Activated CD8-positive, alpha-beta memory T cell treated with anti-CD3 and anti-CD28 coated beads, Interleukin-2, amount 50 U/mL, for 4 hours (primary cell): ENCODE measurements at places on chromosomes 6 and 20.

DNA sequence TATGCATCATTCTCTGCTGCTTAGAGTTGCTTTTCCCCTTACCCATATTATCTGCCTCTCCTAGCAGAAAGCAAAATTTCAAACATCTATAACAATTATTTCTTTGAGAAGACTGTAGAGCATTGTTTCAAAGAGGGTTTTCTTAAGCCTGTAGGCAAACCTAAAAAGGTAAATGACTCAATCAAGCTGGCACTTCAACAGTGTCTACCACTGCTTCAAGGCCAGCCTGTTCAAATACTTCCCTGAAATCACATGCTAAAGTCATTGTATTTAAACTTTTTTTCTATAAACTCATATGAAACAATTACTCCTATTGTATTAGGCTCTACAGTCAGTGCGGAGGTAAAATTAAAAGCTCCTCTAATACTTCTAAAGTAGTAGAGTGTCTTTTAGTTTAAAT is 87.1 kb downstream of the OGFRL1 start:
- no peak for DNase-seq

DNA sequence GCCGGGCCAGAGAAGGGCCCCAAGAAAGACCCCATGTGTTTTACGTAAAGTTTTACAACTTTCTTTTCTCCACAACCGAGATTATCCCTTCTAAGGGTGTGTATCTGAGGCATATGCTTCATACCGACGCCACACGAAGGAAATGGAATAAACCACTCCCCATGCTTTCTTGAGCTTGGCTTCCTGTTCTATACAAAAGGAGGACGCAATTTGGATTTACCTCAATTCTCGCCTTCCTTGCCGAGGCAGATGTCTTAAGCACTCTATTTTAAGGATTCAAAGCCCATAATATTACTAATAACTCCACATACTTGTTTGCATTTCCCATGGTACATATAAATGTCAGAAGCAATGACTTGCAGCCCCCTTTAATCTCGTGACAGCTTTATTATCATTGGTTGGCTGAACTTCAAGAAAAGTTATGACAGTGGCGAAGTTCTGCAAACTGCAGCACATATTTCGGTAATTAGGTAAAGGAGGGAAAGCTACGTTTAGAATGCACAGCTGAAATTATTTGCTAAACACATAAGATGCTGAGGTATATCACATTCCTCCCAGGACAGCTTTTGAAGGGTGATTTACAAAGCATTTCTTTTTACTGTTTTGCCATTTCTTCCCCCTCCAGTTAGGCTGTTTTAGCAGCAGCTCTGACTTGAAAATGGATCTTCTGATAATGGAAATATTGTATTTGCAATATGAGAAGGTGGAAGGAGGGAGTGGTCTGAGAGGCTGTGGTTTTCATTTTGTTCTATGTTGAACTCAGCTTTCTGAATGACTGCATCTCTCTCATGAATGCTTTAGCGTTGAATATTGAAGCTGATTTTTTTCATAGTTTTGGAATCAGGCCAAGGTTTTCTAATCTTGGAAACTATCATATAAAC is 330.5 kb downstream of the EPHA7 start:
- DNase-seq, result no peak

GRCh38 chr20:37932919-37933318 is 30.0 kb downstream of the VSTM2L start:
- no peak for DNase-seq

GRCh38 chr6:105936972-105937371 is 149.2 kb upstream of the PRDM1 start:
- DNase-seq, result no peak

DNA sequence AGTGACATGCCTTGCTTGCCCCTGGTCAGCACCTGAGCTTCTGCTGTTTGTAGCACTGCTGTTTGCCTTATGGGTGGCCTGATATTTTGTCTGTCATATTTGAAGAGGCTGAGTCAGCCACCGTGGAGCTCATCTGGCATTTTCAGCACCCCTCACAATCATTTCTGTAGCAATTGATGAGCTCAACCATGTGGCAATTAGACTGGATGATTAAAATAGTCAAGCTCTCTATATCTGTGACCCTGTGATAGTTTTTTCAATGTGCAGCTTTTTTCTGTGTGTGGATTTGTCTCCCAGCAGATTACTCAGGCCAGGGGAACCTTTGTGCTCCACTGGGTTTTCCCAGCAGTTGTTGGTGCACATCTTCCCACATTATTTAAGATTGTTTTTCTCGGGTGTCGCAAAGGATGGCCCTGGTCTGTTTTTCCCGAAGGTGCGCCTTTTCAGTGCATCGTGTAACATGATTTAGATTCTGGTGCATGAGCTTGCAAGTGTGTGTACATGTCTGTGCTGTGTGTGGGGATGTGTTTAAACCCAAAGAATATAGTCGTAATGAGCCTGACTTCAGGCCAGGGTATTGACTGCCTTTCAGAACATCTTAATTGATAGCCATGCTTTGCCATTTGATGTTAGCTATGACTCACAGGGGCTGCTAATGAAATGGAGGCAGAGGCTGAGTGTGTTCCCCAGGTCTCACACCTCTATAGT is 31.6 kb upstream of the GLP1R start:
- no peak for DNase-seq

- peak; percentile 36 for DNase-seq
Observed at GRCh38 chr20:1509237-1509636, 18.0 kb upstream of the SIRPB2 start.
